ENCODE measurements at places on chromosomes 1 and 21. TPM values are rescaled to one million over a fixed set of nuclear protein-coding genes. Genes with fewer than 3 reads are reported as not detected.

Gene MYBPH
- total RNA-seq = 0.99 TPM

Gene UTS2
- total RNA-seq = 1.1 TPM

- no peak for DNase-seq
Observed at GRCh38 chr1:29356663-29357062, 120.3 kb downstream of the PTPRU start.

DNA sequence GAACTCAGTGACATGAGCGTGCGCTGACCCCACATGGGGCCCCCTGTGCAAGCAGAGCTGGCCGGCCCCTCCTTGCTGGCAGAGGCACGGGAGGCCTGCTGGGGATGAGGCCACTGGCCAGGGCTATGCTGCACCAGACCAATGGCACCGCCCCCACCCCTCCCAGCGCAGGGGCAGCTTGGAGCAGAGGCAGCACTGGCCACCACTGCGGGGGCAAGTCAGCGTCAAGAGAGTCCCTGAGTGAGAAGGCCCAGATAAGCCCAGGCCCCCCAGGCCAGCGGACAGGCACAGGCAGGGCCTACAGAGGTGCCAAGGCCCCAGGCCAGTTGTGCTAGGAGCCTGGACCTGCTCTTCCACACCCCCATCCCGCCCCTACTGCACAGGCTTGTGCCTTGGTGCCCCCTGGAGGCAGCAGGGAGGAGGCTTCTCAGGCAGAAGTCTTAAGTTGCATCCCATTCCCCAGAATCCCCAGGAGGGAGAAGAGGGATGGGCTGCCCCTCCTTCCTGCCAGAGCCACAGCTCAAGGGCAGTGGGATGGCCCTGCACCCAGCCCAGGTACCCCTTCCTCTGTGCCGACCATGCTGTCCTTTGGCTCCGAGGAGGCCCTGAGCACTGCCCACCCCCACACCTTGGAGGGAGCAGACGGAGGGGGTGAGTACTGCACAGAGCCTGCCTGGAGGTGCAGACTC is 35.8 kb downstream of the EPHX1 start:
- peak; percentile 64 for DNase-seq

Gene CENPL
- total RNA-seq = 17.7 TPM

Gene CYP4Z1
- 0.42 TPM for total RNA-seq

Gene SIM2
- total RNA-seq = not detected

Gene ERICH3
- total RNA-seq = 5.2 TPM

DNA sequence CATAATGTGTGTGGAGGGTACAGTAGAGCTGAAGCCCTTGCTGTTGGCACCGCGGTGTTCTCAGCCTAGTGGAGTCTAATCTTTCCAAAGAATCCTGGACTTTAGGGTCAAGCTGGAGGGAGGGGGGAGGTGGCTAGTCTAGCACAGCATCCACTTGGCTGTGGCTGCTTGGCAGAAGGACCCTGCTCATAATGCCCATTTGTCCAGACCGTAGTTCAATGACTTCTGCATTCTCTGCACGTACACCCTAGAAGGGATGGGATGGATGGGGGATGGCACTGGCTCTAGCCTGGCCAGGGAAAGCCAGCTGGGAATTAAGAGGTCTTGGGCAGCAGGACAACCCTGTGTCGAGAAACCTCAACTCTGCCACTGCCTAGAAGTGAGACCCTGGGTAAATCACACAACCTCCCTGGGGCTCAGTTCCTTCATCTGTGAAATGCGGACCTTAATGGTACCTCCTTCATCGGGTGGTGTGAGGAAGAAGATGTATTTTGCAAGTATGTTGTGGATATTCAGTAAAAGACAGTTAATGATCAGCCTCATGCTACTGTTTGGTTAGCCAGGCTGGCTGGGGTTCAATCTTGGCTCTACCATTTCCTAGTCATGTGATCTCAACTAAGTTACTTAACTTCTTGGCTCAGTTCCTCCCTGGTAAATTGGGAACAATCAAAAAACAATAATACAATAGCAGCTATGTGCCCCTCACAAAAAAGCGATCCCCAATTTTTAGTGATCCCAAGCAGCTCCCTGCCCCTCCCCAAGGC is 27.2 kb upstream of the CLIC4 start:
- DNase-seq = no peak

DNA sequence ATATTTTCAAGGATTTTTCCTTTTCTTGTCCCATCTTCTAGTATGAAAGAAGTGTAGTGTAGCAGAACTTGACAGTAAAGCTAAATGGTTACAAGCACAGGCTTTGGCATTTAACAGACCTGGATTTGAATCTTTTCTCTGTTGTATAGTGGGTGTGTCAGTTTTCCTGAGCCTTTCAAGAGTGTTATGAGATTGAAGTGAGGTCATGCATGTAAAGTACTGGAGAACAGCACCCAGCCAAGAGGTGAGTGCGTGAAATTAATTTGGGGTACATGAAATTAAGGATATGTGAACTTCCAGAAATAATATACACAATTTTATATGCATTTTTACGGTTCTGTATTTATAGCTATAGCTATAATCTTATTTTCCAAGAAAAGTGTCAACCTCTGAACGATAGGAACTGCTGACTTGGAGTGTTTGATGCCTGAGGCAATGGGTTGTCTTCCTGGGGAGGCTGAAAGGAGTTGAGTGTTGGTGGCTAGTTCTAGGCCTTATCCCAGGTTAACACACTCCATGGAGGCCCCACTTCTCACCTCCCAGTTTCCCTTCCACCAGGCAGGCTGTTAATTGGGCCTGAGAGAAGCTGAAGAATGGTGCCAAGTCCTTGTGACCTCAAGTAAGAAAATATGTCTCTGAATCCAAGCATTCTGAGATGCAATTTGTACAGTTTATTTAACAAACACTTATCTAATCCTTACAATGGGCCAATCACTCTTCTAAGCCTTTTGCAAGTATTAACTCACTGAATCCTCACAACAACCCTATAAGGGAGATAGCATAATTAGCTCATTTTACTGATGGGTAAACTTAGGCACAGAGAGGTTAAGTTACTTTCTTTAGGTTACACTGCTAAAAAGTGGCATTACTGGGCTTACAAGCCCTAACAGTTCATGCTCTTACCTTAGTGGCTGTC is 4.4 kb downstream of the ROR1 start:
- no peak for DNase-seq

DNA sequence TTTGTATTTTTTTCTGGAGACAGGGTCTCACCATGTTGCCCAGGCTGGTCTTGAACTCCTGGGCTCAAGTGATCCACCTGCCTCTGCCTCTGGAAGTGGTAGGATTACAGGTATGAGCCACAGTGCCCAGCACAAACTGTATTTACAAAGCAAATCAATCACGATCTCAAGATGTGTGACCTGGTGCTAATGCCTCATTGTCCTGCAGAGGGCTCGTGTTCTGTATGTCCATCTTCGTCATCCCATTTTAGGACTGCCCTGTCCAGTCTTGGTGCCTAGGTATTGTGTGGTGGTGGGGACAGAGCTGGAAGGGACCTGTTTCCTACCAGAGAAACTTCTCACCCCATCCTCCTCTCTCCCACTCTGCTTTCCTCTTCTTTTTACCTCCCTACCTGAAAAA is 20.2 kb downstream of the PROK1 start:
- DNase-seq = no peak

DNA sequence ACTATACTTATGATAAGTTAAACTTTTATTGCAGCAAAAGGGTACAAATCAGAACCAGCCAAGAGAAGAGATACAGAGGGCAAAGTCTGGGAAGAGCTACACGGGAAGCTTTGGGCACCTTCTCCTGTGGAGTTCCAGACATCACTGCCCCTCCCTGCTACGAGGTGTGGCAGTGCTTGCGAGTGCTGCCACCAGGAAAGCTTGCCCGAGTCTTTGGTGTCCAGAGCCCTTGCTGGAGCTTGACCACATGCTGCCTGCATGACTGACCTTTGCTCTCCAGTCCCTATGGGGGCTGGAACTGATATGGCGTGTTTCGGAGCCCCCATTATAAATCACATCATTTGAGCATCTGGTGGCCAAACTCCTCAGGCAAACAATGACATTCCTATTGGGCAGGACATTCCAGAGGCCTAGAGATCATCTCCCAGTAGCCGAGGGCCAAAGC is 23.4 kb downstream of the PLEKHO1 start:
- DNase-seq = no peak

DNA sequence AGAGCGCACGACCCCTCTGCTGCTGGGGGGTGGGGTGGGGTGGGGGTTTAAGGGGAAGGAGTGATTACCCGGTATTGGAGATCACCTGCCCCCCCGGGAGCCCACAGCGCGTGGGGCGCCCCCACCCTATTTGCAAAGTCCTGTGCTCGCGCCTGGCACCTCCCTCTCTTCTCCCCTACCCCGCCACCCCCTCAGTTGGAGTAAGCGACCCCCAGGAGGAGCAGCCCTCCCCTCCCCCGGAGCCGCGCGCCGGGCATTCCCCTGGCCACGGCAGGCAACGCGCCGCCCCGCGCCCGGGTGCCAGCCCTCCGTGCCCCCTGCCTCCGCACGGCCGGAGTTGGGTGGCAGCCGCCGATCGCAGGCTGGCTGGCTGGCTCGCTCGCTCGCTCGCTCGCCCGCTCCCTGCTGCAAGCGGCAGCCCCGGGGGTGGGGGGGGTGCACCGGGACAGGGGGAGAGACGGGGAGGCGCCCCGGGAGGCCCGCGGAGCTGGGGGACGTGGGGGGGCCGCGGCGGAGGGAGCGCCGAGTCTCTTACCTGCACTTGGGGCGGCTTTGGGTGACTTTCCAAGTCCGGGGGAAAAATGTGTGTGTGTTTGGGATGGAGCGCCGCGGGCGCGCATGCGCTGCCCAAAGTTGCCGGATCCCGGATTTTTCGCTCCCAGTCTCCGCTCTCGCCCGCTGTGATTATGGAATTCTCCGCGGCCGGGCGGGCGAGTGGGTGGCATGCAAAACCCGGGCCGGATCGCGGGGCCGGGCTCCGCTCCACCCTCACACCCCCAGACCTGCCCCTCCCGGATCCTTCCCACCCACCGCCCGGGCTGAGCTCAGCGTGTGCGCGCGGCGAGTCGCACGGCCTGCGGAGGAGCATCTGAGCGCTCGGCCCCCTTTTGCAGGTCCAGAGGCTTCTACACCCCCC is at the start of gene CASZ1:
TSS of gene CASZ1 (minus strand) at position 618 of the 916 bp plus-strand sequence. CDS start 102,757 bp downstream, outside the sequence.
- DNase-seq = no peak

GRCh38 chr1:53766831-53767405 is 28.0 kb upstream of the GLIS1 start:
- no peak for DNase-seq

DNA sequence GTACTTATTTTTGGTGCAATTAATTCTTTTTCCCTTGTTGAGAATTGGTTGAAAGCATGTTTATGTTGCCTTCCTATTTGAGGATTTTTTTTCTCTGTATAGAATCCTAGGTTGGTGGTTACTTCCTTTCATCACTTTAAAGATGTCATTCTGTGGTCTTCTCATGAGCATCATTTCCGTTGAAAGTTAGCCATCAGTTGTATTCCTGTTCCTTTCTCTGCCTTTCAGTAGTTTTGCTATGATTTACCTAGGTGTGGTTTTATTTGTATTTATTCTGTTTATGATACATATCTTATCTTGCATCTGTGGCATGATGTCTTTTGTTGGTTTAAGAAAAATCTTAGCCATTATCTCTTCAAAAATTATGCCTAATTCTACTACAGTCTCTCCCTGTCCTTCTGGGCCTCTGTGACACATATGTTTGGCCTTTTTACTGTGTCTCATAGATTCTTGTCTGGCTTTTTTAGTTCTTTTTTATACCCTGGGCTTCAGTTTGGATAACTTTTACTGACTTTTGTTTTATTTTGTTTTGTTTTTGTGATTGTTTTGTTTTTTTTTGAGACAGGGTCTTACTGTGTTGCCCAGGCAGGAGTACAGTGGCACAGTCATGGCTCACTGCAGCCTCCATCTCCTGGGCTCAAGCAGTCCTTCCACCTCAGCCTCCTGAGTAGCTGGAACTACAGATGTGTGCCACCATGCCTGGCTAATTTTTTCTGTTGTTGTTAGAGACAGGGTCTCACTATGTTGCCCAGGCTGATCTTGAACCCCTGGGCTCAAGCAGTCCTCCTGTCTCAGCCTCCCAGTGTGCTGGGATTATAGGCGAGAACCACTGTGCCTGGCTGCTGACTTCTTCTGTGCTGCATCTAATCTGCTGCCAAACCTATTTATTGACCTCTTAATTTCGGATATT is 24.1 kb downstream of the PTGFRN start:
- no peak for DNase-seq

DNA sequence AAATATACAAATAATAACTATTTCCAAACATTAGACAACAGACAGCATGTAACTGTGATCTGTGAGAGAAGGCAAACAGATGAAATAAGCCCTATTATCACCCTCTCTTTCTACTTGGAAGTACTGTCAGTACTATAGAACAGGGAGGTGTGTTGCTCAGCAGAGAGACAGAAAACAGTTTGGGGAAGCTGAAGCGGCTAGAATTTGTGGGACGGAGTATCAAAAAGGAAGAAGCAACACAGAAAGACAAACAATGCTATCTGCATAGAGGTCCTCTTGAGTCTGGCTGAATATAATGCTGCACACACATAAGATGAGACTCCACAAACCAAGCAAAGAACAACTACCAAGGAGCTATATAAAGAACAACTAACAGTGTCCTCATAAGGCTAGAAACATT is 59.4 kb downstream of the ZZZ3 start:
- no peak for DNase-seq

GRCh38 chr1:152582647-152583046 is 2.3 kb upstream of the LCE3D start:
- DNase-seq = no peak

Gene MYCL
- total RNA-seq = 12.4 TPM

Gene ANGPTL1
- 3.9 TPM for total RNA-seq

Gene STYXL2
- total RNA-seq = 0.24 TPM

DNA sequence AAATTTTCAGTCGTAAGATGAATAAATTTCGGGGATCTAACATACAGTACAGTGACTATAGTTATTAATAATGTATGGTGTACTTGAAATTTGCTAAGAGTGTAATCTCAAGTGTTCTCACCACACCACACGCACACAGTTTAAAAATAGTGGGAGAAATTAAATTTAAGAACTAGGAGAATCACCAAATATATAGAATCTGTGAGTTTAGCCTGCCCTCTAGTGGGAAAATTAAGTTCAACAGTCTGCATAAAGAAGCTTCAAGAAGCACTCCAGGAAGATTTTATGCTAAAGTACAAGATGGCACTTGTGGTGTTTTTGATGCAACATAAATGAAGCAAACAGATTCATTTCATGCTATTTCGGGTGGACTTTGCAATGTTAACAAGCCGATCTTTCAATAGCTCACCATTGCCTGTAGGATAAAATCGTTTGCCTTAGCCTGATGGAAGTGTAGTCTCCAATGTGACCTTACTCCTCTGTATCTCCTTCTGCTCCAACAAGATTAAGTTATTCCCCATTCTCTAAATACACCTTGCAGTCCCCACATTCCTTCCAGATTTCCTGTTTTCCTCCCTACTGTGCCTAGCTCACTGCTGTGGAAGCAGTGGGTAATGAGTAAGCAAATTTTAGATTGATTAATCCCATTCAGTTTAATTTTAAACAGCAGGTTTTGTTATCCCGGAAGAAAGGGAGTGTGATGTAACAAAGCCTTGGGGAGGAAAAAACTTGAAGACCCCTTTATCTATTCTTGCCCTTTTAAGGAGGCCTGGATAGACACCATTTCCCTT is 8.7 kb upstream of the PIK3C2B start:
- DNase-seq = no peak

DNA sequence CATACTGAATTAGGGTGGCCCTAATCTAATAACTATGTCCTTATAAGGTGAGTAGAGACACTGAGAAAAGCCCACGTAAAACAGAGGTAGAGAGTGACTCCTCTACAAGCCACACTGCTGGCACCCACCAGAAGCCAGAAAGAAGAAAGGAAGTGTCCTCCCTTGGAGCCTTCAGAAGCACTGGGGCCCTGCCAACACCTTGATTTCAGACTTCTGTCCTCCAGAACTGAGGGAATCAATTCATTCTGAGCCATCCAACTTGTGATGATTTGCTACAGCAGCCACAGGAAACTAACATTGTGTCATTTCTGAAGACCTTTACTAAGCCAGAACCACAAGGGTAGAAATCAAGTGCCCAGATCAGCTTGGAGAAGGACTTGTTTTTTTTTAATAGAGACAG is 15.0 kb downstream of the GNB1 start:
- no peak for DNase-seq
